ACHN (cell line): ENCODE measurements at places on chromosomes 5 and 9.

DNA sequence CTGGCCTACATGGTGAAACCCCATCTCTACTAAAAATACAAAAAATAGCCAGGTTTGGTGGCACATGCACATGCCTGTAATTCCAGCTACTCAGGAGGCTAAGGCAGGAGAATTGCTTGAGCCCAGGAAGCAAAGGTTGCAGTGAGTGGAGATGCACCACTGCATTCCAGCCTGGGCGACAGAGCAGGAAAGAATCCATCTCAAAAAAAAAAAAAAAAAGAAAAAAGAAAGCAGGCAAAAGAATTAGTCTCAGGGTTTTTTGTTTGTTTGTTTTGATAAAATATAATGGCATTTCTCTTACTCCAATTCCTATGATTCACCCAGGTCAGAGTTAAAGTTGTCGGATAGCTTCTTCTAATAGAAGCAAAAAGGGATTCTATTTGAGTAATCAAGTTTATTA, 67.0 kb upstream of the ATG10 start:
- DNase-seq: no peak

DNA sequence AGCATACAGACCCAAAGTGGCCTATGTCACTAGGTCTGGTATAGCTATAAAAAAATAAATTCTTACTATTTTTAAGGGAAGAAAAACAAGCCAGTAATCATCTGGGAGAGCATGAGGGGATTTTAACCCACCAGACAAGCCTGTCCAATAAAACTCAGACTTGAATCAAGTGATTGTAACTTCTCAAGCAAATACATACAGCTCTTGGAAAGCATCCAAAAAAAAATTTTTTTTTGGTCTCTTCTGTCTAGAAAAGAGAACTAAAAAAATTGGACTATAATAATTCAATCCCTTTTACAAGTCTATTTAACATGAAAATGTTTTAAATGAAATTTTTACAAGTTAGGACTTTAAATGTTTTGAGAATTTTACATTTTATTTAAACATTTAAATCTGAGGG, 61.7 kb downstream of the FBXL17 start:
- DNase-seq: no peak

GRCh38 chr5:94745786-94746730, 127.6 kb downstream of the SLF1 start:
- DNase-seq: no peak

GRCh38 chr5:96893342-96893741, 17.0 kb downstream of the ERAP2 start:
- DNase-seq: peak; percentile 88

GRCh38 chr5:52786391-52786790, 1.3 kb upstream of the ITGA1 start:
- DNase-seq: no peak

DNA sequence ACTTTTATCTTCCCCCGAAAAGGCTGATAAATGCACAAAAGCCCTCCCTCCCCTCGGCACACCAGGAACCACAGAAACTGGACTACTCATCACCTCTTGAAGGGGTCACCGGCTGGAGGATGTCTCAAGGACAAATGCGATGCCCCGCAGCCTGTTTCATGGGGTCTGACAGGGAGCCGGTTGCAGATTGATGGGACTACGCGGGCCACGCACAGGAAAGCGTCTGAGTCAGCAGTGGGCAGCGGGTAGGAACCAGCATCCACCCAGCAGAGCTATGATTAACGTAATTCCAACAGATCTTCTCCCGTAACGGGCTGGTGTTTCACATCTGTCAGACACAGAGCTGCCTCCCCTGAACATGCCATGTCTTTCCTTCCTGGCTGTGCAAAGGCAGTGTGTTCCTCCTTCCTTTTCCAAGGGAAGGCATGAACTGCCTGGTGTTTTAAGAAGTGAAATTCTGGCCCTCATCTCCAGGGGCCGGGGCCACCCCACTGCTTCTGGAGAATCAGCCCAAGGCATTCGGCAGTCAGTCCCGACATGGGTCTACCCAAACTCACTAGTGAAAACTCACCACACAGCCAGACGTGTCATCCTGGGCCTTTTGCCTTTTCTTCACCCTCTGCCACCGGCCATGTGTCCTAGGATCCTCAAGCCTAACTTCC, 144.4 kb upstream of the PHYKPL start:
- DNase-seq: no peak

DNA sequence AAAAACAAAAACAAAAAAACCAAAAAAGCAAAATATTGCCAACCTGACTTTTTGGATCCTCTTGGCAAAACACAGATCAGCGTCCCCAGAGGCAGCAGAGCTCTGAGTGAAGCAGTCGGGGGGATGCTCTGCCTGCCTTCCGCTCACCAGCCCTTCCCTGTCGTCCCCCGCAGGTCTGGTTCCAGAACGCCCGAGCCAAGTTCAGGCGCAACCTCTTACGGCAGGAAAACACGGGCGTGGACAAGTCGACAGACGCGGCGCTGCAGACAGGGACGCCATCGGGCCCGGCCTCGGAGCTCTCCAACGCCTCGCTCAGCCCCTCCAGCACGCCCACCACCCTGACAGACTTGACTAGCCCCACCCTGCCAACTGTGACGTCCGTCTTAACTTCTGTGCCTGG, 20.7 kb downstream of the LHX2 start:
- no peak for DNase-seq

- DNase-seq: no peak
These were observed 99.2 kb downstream of the SH3TC2 start for GRCh38 chr5:148963664-148964063.

GRCh38 chr9:77455312-77455927, 192.7 kb downstream of the GNA14 start:
- peak; percentile 40 for DNase-seq

GRCh38 chr5:125316915-125317535, 570.6 kb upstream of the ZNF608 start:
- DNase-seq: no peak

- no peak for DNase-seq
These were observed 132.7 kb downstream of the MPDZ start for GRCh38 chr9:13146840-13147239.

DNA sequence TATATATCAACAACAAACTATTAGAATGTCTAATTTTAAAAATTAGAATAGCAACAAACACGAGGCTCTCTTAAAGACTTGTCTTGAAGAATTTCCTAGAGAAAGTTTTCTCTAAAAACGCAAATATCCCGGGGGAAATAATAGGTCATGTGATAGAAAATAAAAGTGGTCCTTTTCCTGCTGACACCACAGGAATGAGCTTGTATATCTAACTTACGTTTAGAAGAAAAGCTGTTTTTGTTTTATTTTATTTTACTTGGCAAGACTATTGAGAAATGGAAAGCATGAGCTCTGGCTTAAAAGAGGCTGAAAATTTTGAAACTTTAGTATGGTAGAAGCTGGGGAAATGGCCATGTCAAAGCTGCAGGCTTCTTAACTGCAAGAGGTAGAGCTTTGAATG, 465.0 kb downstream of the AGTPBP1 start:
- no peak for DNase-seq

DNA sequence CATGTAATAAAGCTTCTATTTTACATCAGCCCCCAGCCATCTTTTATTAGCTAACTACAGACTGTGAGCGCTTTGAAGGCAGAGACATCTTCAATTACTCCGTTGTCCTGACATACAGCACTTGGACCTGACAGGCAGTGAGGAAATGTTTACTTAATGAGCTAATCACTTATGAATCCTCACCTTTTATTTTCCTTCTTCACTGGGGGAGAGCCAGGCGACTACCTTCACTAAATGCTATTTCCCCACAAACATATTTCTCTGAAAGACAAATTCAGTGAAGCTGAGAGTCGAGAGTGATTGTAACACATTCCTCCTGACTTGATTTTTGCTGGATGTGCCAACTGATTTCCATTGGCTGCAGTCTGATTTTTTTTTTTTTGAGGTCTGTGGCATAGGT, 192.1 kb upstream of the CLINT1 start:
- DNase-seq: no peak

GRCh38 chr9:79616013-79616412, 44.2 kb downstream of the TLE4 start:
- no peak for DNase-seq

GRCh38 chr5:160545832-160546231, 124.2 kb downstream of the PTTG1 start:
- no peak for DNase-seq

GRCh38 chr5:138212828-138213160, 329 bp downstream of the CDC23 start:
- DNase-seq: peak; percentile 13

- DNase-seq: no peak
These were observed 193.5 kb downstream of the RGS3 start for GRCh38 chr9:113656771-113657670.

DNA sequence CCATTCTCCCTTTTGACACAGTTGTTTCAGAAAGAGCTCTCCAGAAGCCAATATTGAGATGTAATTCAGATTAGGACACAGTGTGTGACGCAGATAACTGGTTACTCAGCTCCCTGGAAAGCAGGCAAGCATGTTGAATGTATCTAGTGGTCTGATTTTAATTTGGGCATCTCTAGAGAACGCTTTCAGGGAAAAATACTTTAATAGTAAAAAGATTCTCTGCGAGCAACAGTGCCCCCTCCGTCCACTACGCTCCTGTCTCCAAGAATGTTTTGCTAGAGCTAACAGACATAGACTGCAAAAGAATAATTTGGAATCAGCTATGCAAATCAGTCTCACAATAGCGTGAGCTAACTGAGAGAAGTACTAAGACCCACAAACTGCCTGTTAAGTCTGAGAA, 23.3 kb downstream of the CFAP90 start:
- DNase-seq: no peak

DNA sequence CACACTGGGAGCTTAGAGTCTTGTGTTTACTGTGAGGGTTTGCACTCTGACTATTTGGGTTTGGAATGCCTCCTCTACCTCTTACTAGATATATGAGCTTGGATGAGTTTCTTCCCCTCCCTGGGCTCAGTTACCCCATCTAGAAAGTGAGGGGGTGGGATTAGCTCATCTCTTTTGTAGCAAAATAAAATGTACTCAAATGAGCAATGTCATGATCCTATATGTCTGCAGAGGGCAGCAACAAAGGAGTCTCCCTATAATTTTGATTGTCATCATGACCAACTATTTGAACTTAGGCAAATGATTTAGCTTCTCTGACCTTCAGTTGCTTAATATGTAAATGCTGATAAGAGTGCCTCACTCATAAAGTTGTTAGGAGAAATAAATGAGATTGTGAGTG, 109.0 kb downstream of the DPYSL3 start:
- DNase-seq: no peak

DNA sequence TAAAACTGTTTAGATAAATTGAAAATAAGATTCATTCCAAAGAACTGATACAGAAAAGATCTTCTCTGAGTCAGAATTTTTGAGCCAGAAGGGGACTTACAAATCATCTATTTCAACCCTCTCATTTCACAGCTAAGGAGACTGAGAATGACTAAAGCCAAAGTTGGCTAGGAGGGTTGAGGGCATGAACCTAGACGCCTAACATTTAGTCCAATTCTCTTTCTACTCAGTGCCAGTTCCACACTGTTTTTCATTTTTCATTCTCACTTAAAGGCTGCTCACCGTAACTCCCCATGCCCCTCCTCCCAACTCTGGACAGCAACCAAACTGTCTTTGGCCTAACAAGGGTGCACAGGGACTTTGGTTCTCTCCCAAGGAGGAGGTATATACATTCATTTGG, 364.0 kb downstream of the NDUFS4 start:
- no peak for DNase-seq

DNA sequence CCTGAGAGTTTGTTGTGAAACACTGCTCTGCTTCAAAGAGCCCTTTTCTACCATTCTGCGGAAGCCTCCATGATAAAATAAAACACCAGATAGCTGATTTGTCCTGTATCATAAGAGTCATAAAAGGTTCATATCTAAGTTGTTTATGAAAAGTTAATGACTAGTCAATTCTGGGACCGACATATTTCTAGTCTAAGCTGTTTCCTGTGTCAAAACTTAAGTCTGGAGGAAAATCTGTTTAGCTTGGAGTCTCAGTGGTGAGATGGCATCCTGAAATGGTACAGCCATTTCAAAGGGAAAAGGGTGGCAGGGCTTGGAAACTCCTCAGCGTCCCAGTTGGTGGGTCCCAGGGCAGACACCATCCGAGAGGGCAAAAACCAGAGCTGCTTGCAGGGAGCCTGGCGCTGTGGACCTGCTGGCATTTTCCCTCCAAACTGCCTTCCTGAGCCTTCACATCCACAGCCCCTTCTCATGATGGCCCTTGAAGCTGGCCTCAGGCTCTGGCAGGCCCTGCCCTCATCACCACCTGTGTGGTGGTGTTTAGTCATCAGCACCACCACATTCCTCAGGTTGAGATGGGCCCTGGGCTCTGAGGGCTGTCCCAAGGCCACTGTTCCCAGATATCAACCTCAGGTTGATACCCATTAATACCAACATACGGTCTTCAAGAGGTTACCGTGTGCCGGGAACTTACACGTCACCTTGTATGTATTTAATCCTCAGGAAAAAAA, 184.0 kb downstream of the HSPA4 start:
- DNase-seq: no peak

DNA sequence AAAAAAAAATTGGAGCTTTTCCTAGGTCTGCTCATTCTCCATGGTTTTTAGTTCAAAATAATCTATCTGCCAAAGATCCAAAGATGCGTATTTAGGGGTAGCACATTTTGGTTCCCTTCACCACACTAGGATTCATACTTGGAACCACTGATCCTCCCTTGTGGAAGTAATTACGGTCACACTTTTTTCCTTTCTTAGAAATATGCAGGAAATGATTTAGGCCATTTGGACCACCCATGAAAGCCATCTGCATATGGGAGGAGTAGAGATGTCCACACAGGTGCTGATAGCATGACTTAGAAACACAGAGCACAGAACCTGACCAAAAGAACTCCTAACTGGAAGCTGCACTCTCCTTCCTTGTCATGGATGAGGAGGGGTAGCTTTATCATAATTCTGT, 105.9 kb upstream of the RAI14 start:
- DNase-seq: no peak

DNA sequence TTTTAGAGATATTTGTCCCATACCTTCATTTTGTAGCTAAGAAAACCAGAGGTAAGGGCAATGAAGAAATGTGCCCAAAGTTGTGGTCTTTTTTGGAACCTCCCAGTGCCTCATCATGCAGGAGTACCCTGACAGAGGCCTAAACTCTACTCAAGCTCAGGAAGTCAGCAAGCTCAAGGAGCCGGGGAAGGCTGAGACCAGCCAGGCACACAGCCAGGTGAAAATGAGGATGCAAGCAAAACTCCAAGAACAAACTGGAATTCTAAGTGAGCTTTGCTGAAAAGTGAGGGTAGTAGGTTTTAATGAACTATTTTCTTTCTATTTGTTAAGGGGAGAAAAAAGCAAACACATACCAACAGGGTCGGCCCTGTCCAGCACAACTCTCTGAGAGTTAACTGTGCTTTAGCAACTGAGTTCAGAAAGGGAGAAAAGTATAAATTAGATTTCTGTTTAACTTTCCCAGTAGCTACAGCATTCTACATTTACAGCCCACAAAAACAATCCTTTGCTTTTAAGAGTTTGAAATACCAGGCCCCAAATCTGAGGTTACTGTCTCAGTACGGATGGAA, 146.4 kb downstream of the GNAQ start:
- no peak for DNase-seq

DNA sequence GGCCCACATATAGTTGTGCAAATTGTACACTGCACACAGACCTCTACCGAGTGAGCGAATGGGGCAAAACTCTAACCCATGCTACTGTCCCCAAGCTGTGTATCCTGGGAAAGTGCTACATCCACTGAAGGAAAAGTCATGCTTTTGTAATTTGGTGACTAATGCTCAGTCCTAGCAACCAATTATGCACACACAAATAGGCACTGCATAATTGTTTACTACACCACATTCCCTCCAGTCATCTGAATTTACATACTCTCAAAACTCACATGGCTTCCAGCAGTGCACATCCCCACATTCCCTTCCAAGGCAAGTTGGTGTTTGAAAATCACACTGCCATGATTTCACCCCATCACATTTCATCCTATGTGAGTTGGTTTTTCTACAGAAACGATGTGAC, 125.9 kb upstream of the OSMR start:
- no peak for DNase-seq
